ENCODE measurements at places on chromosomes 16 and 17.

DNA sequence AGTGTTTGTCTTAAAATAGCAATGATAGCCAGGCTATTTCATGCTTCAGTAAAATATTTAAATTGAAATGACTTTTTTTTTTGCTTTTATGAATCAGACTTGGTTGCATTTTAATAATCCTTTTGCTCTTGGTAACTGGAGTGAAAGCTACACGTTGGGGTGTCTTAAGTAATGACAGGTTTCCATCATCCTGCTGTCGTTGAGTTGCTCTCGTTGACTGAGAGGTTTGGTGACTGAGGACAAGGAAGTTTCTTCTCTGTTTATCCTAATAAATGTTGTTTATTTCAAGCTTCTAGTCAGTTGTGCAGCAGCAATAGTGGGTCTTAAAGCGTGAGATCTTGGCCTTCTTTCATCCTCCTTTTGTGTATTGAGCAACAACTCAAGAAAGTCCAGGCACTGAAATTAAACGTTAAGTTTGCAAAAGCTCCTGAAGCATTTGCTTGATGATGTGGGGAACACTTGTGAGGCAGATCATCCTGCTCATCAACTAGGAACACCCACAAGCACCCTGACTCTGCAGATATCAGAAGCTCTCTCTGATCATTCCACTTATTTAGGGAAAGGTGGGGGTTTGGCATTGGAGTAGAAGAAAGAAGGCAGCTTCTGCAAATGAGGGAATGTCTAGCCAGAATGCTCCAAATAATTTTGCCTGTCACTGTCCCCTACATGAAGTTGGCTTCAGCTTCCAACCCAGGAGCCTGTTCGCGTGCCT, 179.1 kb downstream of the RBFOX1 start:
- no peak for DNase-seq

DNA sequence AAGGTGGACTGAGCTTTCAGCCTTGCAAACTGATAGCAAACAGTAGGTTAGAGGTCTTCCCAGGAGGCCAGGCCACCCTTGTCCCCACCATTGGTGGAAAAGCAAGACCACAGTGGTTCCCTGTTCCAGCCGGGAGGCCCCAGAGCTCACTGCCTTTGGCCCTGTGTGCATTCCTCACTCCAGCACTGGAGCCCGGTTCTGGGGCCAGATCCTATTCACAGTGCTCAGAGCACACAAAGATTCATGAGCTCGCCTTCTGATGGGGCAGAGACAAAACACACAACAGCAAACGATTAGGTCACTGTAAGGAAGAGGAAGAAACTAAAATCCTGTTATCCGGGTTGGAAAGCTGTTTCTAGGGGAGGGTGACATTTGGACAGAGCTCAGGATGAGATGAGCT, 5.6 kb upstream of the PGS1 start:
- DNase-seq = no peak

- no peak for DNase-seq
These were observed 8.0 kb downstream of the TNFAIP1 start for GRCh38 chr17:28343491-28343932.

DNA sequence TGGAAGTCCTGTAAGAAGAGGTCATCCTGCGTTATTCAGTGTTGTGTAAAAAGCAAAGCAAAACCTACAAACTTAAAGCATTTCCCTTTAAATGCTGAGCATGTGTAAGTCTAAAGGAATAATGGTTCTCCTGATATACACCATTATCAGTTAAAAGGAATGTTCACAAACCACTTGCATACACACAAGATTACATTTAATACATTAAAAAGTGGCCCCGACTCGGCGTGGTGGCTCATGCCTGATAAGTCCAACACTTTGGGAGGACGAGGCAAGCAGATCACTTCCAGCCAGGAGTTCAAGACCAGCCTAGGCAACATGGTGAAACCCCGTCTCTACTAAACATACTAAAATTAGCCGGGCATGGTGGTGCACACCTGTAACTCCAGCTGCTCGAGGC, 30.5 kb downstream of the CPPED1 start:
- DNase-seq = no peak

- DNase-seq = no peak
These were observed 12.1 kb downstream of the NDEL1 start for GRCh38 chr17:8447799-8448198.

- no peak for DNase-seq
These were observed 5.7 kb upstream of the C16orf92 start for GRCh38 chr16:30017277-30017656.

DNA sequence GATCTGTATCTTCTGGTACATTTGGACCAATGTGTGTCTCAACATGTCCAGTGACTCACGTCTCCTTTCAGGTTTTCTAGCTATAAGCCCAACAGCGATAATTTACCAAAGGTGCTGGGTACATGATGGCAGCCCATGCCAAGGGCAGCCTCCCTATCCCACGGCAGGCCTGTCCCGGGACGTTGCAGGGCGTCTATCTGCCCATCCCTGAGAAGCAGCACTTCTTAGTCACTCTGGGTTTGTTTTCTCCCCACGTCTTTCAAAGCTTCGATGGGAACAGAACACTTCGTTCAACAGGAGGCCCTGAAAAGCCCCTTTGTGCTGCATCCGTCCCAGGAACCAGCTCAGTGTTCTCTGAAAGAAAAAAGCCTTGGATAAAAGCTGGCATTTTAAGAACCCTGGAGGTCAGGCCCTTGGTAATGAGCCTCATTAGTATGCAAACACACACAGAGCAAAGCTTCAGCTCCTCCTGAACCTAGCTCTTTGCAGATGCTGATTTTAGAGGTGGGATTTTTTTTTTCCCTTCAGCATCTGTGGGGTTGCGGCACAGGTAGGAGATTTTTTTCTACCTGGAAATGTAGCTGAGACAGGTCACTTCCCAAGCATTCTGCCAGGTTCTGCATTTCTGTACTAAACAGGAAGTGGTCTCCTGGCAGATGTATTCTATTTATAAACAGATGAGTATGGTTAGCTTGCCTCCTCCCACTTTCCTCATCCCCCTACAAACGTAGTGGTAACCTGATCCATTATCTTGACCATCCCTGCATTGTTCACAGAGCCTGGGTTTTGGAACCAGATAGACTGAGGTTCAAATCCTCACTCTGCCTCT, 17.5 kb upstream of the MT4 start:
- DNase-seq = no peak

DNA sequence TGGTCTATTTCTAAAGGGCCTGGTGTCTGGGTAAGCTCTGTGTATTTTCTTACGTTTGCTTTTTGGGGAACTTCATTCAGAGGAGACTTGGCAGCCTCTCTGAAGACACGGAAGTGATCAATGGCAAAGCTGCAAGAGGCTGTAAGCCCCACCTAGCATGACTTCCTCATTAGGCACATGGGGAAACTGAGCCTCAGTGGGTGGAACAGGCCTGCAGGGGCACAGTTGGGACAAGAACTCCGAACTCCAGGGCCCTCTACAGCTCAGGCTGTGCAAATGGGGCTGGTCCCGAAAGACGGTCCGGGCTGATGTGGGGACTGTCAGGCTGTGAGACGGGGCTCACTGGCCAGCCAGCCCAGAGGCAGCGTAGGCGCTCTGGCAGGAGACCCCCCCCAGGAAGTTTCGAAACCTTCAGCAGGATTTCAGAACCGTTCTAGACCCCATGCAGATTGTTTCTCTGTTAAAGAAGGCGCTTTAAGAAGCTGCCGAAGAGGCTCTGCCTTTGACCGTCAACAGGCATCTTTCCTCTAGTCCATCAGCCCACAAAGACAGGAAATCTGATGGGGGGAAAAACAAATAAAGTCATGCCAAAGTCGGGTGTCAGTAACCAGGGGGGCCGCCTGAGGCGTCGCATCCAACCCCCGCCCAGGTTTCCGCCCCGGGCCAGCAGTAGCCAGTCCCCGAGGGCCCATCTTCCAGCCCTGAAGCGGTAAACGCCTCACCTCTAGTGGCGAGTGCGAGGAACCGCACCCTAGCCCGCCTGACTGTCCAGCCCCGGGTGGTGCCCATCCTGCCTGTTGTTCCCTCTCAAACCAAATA, 79.8 kb upstream of the TBC1D3K start:
- peak; percentile 58 for DNase-seq

DNA sequence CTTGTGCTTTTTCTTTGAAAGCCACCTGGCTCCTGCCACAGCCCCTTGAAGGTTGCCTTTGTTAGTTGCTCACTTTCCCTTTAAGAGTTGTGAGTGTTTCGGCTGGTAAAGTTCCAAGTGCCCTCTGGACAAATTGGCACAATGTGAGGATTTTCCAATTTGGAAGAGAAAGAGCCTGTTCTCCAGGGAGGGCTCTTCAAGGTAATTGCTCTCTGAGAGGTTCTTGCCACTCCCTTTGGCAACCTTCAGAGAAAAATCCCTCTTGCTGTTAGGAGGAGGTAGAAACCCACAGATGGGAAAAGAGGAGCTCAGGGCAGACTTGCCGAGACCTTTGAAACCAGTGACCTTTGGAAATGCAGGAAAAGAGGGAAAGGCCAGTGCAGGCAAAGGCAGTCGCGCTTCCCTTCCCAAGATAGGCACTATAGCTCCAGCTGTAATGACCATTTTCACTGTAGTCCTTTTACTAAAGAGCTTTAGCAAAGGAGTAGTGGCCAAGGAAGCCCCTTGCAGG, 49.0 kb upstream of the AKAP1 start:
- DNase-seq = no peak

- no peak for DNase-seq
These were observed 64.2 kb downstream of the GNA13 start for GRCh38 chr17:64992325-64992802.

Data from right kidney (tissue), 9 donors.